ENCODE measurements at places on chromosomes 7 and 10.

DNA sequence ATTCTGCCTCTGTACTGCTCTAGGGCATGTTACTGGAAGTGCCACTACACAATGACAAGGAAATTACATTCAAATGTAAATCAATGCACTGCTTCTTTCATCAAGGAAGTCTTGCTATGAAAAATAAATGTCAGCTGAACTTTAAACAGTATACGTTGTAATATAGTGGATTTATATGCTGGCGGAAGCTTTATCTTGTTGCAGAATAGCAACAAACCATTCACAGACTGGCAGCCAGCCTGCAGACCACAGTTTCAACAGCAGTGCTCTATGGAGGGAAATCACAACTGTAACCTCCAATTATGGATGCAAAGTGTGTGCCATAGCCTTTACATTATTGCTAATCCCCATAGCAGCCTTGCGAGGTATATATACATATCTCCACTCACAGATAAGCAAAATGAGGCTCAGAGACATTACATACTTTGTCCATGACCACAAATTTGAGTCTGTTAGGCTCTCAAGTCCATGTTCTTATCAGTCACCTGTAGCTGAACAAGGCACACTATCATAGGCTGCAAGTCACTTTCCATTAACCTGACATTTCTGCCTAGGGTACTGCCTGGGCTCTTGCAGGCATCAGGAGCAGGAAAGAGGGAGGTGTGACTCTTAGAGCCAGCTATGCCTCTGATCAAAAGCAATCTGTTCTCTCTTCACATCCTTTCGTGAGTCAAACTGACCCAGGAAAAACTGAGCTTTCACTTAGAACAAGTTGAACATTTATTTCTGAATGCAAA, 22.6 kb downstream of the COL28A1 start:
- no peak for DNase-seq

DNA sequence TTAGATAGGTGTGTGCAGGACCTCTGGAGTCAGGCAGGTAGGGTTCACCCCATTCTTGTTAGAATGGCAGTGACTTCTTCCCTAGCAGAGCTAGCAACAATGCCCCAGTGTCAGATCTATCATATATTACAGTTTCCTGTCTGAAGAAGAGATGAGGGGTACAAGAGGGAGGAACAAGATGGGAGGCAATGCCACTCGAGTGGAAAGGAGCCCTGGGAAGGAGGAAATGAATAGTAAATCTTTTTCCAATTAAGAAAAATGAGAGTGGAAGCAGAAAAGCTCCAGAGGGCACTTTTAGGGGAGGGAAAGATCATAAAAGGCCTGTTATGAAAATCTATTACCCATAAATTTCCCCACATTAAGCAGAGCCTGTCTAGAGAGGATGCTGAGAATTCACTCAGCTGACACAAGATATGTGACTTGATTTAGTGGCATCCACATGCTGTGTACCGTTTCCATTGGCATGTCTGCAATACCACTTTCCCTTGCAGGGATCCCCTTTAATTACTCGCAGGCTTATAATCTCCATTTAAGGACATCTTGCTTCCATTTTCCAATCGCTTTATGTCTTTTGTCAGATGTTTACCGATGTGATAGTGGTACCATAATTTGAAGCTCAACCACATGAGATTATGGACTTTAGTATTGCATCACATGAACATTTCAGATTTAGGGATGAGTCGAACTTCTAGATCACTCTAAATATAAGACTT, 70.0 kb upstream of the AGBL3 start:
- no peak for DNase-seq

GRCh38 chr7:158933468-158934139, 77.2 kb downstream of the DYNC2I1 start:
- DNase-seq, result no peak

DNA sequence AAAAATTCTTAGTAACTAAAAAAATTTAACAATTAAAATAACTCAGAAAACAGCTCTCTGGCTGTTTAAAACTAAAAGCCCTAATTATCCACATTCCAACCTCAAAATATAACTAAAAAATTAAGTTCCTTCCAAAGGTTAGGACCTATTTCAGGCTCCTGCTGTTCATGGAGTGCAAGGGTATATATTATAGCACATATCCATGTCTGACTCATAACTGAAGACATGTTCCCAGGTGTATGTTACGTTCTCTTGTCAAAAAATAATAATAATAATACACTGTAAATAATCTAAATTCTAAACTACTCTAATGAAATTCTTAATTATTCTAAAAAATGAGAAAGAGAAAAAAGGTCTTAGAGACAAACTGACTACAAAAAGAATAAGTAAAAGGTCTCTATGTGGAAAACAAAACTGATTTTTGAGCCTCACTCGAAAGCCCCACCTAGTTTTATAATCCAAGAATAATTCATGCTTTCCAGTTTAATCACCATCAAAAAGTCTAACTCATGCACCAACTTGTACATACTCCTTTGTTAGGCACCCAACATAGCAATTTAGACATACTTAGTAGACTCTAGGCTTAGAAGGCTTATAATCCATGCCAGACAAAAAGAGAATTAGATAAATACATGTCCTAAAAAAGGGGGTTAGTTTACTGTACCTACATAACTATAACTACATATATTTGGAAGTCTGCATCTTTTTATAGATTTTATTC, 171.4 kb downstream of the KMT2E start:
- DNase-seq, result no peak

GRCh38 chr7:26897928-26898327, 33.5 kb upstream of the SKAP2 start:
- no peak for DNase-seq

GRCh38 chr7:51075681-51076580, 240.7 kb downstream of the COBL start:
- DNase-seq, result peak; percentile 12

DNA sequence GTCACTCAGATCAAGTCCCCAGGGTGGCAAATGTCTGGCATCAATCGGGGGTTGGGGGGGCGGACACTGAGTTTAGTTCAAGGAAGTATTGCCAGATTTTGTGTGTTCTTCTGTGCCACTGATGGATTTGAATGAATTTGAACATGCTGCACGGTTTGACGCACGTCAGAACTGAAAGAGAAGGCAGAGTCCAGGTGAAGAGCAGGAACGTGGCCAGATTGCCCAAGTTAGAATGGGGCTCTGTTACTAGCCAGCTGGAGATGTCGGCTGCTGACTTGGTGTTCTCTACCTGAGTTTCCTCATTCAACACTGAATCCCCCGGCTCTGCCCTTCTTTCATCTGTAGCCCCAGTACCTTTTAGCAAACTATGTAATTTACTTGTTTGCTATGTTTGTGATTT, 180.2 kb downstream of the PRKCQ start:
- DNase-seq, result no peak

DNA sequence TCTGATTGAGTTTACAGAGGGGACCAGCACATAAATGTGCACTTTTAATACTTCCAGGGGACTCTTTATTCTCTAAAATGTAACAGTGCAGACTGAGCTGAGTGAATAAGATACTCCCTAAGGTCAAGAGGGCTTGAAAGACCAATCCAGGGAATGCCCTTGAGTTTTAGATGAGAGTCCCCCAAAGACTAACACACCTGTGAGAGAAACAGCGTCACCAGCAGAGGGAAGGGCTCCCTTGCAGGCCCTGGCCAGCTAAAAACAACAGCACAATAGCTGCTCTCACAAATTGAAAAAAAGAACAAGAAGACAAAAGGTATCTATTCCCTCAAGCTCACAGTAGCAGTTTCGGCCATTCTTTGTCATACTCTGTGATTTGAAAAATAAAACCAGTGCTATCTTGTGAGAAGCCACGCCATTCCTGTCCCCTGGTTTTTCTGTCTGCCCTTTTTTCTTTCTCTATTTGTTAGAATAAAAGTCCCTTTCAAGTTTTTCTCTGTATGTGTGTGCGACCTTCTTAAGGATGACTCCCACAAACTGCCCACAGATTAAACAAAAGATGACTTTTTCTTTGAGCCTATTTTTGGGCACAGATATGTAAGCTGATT, 230.4 kb upstream of the BMPER start:
- DNase-seq, result no peak

DNA sequence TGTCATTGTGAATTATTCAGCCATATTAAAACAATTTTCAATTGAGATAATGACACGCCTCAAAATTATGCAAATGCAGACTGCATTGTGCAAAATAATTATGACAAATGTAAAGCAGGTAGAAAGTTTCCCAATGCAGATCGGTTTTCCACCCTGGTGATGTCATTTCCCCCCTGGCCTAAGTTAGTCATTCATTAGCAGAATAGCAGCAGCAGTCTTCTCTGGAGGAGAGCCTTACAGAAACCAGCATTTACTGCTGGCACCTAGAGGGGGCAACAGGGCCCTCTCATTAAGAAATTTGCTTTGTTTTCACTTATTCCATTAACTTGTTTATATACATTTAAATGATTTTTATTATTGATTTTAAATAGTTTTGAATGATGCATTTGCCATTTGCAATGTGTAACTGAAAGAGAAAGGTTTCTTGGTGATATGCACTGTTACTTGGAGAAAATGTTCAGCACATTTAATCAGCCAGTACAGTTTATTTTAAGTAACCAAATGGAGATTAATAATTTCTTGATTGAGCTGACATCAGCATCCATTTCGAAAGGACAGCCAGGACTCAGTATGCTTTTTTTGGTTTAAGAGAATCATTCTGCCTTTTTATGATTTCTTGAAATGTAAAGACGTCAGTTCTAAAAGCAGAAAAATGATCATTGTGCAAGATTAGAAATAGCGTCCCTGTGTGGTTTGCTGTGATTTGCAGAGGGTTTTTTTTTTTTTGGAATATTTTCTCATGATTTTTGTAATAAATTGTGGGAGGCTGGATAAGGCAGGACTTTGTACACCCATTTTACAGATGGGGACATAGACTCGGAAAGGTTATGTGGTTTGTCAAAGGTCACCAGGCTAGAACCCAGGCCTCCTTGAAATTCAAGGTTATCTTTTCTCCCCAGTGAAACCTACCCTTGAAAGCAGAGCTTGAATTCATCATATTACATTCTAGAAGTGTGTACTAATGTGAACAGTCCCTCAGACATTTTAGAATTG, 3.5 kb downstream of the ARID5B start:
- DNase-seq, result peak; percentile 83

GRCh38 chr10:117137031-117137910, 799 bp downstream of the VAX1 start:
- DNase-seq, result peak; percentile 47

- no peak for DNase-seq
Observed at GRCh38 chr10:71083716-71083975, 128.7 kb upstream of the UNC5B start.

DNA sequence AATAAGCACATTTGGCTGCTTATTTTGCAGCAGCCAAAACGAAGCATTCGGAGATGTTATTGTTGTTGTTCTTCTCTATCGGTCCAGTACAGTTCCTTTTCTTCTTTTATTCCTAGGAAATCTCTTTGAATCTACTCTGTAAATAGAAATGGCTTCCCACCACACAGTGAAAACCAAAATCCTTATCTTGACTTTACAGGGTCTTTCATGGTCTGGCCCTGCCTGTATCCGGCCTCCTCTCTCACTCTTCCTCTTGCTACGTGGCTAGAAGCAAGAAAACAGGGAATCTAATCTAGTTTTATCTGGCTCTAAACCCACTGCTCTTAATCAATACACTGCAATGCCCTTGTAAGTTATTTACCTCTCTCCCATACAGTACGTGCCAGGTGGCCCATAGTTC, 926.0 kb upstream of the C7orf33 start:
- DNase-seq, result no peak

- DNase-seq, result no peak
Observed at GRCh38 chr7:18948521-18948920, 168.9 kb downstream of the TWIST1 start.

DNA sequence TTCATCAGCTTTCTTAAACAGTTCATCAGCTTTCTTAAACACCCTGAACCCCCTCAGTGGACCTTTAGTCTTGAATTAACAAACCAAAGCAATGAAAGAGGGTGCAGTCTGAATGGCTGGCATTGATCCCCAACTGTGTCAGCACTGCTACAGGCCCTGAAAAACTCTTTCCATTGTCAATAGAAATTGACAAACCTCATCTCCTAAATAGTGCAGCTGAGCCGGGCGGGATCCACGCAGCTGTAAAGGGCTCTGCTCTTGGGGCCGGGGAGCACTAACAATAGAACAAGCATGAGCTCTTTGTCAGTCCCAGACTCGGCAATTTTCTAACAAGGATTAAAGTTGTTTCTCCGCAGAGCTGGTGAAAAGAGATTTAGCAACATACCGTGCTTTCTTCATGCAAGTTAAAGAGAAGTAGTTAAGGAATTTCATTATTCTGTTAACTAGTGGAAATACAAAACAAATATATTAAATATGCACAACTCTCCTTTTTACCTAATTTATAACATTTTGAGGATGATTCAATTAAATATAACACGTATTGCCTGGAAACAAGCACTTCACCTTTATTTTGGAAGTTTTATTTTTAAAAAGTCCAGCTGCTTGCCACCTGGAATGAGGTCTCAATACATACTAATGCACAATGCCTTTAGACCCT, 24.7 kb upstream of the FEZF1 start:
- no peak for DNase-seq

GRCh38 chr7:14740606-14741005, 161.9 kb downstream of the DGKB start:
- DNase-seq, result no peak

DNA sequence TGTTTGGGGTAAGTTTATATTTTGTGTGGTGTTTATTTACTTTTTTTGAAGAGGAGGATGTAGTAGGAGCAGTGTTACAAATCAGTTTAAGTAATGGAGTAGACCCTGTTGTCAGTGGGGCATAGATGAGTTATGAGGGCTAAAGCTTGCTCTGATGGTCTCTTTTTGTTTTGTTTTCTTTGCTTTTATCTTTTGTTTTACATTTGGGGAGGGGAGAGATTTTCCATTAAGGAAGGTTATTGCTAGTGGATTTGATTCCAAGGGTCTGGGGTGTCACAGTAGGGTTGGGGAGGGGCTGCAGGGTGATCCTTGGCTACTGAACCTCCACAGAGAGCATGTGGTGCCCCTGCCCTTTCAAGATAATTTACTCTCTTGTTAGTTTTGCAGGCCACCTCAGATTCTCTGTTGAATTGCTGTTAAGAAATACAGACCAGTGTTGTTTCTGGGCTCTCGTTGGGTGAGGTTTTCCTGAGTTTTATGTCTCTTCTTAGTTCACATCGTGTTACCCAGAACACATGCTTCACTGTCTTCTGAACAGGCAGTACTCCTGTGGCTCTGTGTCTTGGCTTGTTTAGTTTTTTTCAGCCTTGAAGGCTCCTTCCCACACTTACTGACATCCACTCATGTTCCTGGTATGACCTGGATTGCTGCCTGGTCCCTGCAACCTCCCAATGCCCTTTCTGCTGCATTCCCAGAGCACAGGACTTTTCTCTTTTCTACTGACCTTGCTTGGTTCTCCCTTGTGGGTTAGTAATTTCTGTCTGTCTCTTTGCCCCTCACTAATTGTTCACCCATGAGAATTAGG, 4.2 kb downstream of the KIFBP start:
- no peak for DNase-seq
